ENCODE measurements at places on chromosomes 6 and 20.

- no peak for DNase-seq
Observed at GRCh38 chr20:60295214-60295613, 337.0 kb downstream of the CDH26 start.

GRCh38 chr20:24132246-24132645 is 143.7 kb upstream of the GGTLC1 start:
- no peak for DNase-seq

GRCh38 chr6:160226118-160226591 is 32.5 kb downstream of the SLC22A2 start:
- DNase-seq: peak; percentile 50

DNA sequence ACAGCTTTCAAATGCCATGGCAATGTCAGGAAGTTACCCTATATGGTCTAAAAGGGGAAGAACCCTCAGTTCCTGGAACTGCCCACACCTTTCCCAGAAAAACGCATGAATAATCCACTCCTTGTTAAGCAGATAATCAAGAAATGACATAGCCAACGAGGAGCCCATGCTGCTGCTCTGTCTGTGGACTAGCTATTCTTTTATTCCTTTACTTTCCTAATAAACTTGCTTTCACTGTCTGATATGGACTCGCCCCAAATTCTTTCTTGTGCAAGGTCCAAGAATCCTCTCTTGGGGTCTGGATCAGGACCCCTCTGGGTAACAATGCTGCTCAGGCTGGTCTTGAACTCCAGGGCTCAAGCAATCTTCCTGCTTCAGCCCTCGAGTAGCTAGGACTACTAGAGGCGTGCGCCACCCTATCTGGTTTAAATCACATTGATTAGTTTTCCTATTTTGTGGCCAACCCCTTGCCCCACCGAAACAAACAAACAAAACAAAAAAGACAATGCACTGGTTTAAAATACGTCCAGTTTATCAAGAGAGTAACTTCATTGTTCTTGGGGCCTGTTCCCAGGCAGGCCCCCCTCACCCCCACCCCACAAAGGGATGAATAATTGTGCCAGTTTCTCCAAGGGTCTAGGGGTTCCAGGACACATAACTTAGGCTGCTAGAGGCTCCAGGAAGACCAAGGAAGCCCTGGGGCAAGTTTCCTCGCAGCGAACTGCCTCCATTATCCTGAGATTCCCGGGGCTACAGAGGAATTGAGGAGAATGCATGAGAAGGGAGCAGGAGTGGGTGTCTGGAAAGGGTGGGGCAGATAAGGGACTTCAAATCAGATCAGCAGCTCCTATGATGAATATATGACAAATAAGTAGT is 10.1 kb upstream of the AKAP12 start:
- DNase-seq: no peak

- no peak for DNase-seq
Observed at GRCh38 chr6:166655251-166655650, 28.2 kb upstream of the RPS6KA2 start.

DNA sequence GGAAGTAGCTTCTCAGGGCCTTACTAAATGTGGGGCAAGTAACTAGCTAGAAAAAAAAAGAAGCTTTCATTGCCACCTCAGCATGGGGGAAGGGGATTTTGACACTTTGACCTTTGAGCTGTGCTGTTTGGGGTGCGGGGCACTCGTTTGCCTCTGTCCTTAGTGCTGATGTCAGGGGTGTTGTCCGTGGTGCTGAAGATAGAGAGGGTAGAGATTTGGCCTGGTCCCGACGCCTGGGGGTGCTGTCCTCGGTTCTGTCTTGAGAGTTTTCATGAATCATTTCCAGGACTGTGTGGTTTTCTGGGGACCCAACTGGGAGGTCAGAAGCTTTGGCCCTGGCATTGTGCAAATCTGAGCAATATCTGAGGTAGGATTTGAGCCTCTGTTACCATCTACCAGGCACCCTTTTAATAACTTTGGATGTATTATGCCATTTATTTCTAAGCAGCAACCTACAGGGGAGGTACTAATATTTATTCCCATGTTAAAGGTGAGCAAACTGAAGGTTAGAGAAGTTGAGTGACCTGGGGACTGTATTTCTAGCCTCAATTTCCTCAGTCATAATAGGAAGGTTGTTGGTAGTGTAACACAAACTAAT is 78.0 kb downstream of the DLGAP4 start:
- no peak for DNase-seq

- DNase-seq: no peak
Observed at GRCh38 chr6:23964865-23965264, 161.2 kb upstream of the NRSN1 start.

- DNase-seq: no peak
Observed at GRCh38 chr6:157541618-157542413, 160.8 kb downstream of the ZDHHC14 start.

DNA sequence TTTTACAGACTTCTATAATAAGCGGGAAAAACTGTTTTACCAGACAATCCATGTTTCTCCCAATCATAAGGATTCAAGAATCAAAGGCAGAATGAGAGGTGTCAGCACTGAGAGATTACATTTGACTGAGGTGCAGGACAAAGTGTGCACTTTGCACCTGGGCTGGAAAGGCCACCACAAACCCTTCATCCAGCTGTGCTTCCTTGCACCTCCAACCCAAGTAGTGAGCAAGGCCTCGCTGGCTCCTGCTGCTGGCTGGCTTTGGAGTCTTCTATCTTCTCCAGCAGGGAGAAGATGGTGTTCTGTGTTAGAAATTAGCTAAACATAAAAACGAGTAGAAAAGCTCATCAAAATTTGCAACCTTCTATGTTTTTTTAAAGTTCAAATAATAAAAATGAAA is 77.7 kb downstream of the CHD6 start:
- no peak for DNase-seq

DNA sequence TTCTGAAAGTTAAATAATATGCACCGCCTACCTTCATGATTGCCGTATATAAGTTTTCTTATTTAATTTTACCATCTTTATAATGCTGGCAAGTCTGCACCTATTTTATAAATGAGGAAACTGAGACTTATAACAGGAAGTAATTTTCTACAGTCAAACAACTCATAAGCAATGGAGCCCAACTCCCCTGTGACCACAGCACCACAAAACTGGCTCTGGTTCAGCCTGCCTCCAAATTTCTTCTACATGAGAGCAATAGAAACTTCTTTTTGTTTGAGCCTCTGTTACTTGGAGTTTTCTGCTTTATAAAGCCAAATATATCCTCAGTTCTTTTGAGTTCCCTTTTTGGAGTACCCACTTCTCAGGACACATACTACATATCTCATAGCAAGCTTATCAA is 131.1 kb upstream of the HSF2 start:
- no peak for DNase-seq

DNA sequence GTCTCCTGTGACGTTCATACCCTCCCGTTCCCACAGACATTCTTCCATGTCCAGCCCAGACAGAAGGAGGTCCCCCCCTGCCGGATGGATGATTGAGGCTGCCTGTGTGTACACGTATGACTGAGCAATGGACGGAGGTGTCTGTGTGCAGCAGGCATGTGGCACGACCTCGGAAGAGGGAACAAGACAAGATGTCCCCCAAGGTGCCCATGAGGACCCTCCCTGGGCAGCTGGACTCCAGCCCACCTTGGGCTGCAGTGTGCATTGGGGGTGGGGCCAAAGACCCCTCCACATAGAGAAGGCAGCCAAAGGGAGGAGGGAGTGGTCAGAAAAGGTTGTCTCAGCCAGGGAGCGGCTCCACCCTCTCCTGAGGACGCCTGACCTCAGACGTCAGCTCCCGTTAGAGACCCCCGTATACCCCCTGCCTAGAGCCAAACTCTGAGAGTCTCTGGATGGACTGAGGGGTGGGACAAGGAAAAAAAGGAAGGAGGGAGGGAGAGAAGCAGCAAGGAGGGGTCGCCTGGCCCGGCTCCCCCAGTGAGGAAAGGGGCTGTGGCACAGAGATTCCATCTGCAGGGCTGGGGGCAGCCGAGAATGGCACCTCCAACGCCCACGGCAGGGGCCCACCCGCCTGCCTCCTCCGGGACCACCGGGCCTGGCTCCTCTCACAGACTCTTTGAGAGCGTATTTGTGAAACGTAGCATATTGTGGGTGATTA is 92.9 kb upstream of the BHLHE23 start:
- no peak for DNase-seq

DNA sequence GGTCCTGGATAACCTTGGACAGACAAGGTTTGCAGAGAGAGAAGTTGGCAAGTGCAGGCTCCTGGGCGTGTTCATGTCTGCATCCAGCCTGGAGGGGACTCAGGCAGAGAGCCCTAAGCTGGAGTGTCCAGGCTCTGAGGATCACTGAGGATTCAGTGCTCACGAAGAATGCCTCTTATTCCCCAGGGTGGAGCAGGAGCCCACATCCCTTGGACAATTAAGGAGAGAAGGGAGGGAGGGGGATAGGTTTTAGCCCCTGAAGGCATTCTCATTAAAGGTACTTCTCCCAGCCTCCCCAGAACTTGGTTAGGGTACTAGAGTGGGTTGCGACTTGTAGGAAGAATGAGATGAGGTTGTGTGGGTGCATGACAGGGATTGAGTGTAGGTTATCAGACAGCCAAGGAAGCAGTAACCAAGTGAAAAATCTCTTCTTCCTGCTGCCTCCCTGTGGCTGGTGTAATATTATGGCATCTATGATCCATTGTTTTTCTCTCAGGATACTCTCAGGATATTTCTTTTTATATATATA is 680 bp downstream of the HLA-DPB1 start:
- DNase-seq: no peak

DNA sequence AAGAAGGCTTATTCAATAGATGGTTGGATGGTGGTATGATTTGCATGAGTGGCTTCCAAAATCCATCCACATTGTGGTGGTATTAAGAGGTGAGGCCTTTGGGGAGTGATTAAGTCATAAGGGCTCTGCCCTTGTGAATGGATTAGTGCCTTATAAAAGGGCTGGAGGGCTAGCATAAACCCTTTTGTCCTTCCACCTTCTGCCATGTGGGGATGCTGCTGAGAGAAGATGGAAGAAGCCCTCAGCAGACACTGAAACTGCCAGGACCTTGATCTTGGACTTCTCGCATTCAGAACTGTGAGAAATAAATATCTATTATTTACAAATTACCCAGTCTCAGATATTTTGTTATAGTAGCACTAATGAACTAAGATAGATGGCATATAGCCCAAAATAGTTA is 27.8 kb upstream of the SRPK1 start:
- no peak for DNase-seq

DNA sequence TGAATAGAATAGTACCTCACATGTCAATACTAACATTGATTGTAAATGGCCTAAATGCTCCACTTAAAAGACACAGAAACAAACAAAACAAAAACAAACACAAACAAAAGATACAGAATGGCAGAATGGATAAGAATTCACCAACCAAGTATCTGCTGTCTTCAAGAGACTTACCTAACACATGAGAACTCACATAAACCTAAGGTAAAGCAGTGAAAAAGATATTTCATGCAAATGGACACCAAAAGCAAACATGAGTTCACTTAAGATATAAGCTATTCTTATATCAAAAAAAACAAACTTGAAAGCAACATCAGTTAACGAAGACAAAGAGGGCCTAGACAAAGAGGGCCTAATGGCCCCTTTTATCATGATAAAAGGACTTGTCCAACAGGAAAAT is 47.3 kb upstream of the ZNF133 start:
- no peak for DNase-seq

- no peak for DNase-seq
Observed at GRCh38 chr20:13299401-13299800, 78.3 kb downstream of the ISM1 start.

DNA sequence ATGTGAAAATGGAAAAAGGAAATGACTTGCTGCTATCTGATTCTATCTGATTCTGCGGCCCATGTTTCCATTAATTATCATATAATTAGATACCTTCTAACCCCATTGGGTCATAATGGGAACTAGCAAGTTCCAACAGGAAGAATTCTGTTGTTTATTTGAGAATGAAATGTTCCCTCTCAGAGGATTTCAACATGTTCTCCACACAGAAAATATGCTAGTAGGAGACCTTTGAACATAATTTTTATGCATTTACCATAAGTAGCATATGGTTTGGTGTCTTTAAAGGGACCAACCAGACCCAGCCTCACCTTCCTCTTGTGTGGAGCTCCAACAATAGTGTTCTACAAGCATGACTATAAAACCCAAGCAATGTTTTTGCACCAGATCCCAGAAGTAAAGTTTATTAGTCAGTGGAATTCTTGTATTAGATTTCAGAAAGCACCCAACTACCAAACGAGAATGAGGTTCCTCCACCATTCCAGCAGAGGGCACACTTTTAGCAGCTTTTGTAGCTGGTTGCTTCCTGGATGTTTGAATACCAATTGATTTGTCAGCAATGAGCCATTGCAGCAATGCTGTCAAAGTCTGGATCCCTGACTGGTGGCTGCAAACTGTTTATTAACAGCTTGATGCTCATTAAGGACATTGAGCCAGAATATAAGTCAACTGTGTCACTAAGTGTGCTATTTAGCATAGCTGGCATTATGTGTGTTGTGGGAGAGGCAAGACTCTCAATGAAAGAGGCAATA is 143.6 kb upstream of the GJE1 start:
- DNase-seq: no peak

- DNase-seq: no peak
Observed at GRCh38 chr6:110085285-110085684, 94.2 kb downstream of the WASF1 start.

- DNase-seq: no peak
Observed at GRCh38 chr6:7914991-7915789, 4.6 kb upstream of the TXNDC5 start.

GRCh38 chr6:23140871-23141270 is 571.5 kb downstream of the HDGFL1 start:
- no peak for DNase-seq

DNA sequence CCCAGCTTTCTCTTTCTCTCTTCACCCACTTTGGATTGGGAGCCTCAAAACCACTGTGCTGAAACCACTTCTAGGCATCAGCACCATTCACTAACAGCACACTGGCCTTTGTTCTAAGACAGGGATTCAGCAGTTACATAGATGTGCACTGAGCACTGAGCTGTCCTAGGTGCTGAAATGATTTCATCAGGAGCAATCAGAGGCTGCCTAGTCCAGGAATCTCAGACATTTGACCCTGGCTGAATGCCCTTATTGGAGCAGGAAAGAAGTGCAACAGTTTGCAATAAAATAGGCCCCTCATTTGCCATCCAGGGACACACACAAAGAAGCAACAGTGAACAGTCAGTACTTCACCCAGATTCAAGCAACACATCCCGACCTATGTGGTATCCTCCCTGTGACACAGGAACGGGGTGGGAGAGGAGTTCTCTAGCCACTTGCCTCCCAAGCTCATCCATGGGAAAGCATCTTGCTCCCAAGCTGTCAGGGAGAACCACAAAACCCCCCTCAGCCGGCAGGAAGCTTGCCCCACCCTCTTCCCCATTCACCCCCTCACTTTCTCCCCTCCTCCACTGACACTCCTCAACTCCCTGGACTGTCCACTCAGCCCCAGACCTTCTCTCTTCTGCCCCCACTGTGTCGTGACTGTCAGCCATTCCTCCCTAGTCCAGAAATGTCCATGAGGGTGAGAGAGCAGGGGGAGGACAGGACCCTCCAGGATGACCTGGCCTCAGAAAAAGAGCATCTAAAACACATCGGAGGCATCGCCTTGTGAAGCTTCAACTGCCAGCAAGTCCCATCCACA is 304.4 kb downstream of the PREX1 start:
- no peak for DNase-seq

GRCh38 chr20:42191140-42191860 is 573.1 kb upstream of the CHD6 start:
- DNase-seq: no peak
